ENCODE measurements at places on chromosomes 5 and 9. TPM values are rescaled to one million over a fixed set of nuclear protein-coding genes. Genes with fewer than 3 reads are reported as not detected.

DNA sequence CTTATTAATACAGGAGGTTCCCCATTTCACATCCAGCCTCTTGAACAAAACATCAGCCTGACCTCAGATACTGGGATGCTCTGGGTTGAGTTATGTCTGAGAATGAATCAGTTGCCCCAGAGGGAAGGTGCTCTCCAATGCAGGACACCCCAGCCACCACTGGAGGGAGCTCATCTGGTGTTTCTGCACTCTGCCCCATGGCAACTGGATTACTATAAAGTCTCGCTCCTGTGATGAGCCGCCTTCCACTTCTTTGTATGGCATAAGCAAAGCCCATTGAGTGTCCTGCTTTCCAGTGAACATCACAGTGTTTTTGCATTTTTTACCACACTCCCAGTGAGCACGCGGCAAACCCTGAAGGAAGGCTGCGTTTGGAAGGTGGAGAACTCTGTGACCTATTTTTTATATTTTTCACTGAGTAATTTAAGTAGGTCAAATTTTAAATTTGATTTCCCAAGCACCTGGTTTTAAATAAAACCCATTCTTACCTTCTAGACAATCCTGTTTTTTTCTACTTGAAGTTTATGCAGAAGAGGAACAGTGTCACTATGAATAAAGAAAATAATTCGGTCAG is 176.9 kb upstream of the WWC1 start:
- peak; percentile 54 for DNase-seq

DNA sequence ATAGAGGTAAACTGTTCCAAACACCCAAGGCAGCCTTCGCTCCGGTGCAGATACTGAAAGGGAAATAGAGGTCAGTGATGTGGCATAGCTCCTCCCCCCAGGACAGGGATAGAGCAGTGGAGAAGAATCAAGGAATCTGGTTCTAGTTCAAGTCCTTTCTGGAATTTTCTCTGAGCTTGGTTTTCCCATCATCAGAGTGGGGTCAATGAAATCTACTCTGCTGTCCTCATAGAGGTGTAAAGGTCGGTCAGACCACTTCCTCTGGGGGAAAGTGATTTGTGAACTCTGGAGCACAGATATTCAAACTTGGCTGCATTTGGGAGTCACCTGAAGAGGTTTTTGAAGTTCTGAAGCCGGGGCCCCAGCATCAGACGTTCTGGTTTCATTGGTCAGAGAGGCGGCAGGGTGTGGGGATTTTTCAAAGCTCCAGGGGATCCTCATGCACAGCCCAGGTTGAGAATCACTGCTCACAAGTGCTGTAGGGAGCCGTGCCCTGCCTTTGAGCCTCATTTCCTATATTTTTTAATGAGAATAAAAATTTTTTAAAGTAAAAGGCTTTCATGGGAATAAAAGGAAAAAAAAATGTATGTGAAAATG is 105.7 kb upstream of the RAD23B start:
- no peak for DNase-seq

DNA sequence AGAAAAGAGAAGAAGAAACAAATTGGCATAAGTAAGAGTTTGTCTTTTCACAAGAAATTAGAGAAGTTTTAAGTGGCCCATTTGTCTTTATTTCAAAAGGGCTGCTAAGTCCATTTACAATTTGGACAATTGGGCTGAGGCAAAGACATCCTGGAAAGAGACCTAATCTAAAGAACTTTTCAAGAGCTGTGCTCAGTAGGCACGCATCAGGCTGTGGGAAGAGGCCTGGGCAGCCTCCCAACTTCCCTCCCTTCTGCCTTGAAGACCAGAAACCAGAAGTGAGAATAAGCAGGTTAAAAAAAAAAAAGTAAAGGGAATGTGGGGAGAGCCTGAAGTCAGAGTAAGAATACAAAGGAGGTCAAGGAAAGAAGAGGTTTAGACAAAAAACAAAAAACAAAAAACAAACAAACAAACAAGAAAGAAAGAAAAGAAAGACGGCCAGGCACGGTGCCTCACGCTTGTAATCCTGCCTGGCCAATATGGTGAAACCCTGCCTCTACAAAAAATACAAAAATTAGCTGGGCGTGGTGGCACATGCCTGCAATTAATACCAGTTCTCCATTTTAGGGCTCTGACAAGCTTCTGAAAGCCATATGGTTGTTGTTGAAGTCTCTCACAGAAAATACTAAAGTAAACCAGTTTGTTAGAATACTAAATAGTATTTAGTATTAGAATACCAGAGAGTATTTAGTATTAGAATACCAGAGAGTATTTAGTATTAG is 48.0 kb upstream of the CEP78 start:
- DNase-seq, result no peak

The CARTPT gene
- not detected for total RNA-seq

DNA sequence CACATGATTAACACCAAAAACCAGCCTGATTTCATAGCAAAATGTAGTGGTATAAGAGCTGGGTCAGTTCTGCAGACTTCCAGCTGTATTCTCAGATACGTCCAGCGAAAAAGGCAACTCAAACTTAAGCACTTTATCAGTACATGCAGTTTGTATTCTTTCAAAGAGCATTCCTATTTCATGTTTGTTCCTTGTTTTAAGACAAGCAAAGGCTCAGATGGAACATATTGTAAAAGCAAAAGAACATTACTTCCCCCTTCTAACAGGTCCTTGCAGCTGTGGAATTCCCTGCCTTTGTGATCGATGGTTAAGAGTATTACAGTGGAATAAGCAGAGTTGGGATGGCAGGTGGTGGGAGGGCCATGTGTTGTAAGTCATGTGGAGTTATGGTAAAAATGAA is 86.3 kb upstream of the GRHPR start:
- no peak for DNase-seq

GRCh38 chr5:91670122-91670521 is 287.0 kb upstream of the ARRDC3 start:
- no peak for DNase-seq

The GDF9 gene
- 0.67 TPM for total RNA-seq

- DNase-seq, result no peak
Measured at GRCh38 chr9:70362952-70363351, 51.5 kb downstream of the KLF9 start.

DNA sequence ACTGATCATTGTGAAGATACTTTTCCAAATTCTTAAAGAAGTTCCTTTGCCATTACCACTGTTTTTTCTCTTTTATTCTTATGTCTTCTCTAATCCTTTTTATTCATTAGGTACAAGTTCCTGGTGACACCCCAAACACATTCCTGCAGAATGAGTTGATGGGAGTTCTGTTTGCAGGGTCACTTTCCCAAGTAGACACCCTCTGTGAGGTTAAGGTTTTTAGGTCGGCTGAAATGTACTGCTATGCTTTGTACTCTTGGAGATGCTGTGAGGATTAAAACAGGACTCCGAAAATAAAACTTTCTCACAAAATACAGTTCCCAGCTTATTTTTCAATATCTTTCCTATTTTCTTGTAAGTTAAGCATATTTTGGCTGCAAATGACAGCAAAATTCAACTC is 143.3 kb upstream of the TLE4 start:
- DNase-seq, result no peak

DNA sequence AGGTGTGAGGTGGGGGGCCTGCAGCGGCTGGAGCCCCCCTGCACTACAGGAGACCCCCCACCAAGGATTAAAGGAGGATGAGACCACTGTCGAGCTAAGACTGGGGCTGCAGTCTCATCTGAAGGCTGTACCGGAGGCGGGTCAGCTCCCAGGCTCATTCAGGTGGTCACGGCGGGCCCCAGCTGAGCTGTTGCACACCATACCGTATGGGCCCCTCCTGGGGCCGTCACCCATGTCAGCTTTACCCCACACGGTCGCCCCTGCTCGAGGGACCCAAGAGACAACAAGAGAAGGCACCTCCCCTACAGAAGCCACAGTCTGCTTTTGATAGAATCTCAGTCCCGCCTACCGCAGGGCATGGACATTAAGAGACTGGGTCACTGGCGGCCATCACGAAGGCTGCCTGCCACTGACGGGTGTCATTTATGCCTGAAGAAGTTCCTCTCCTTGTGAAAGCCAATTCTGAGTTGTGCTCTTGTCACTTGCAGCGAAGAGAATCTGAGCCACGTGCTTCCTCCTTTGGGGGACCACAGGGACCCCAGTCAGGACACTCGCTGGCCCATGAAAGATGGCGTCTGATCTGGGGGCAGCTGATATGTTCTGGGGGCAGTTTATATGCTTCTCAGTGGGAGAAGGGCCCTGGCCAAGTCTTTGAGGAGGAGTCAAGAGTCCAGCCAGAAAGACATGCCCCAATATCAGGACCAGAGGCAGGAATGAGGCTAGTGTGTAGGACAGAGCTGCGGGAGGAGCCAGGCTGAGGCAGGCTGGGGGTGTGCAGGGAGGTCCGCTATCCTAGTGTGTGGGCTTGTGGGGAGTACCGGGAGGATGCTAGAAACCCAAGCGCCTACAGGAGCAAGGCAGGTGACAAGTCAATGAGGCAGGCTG is 102.4 kb downstream of the ZNF354C start:
- DNase-seq, result no peak

DNA sequence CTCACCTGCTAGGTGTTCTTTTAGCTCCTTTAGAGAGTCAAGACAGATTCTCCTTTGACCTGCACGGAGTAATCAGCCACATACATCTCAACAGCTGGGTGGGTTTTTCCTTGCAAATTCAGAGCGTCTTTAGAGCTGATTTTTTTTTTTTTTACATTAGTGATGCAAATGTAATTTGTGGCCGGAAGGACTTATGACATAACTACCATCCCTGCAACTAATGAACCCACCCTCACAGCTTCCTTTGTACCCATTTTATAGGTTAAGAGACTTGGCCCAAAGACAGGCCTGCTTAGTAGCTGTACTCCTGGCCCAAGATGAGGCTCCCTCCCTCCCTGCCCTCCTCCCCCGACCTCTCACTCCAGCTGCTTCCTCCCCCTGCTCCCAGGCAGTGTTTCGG is 69.9 kb upstream of the NIPAL4 start:
- no peak for DNase-seq

DNA sequence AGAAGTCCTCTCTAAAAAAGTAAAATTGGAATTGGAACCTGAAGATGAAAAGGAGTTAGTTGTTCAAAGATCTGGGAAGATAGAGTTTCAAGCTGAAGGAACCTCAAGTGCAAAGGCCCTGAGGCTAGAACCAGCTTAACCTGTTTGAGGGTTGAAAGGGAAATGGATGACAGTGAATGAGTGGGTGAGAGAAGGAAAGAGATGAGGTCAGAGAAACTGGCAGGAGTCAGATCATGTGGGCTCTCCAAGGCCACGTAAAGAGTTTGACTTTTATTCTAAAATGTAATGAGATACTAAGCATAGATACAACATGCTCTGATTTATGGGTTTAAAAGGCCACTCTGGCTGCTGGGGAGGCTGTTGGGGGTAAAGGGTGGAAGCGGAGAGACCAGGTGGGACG is 2.5 kb upstream of the RAD23B start:
- DNase-seq, result no peak

- DNase-seq, result no peak
Measured at GRCh38 chr5:102664616-102665335, 90.3 kb upstream of the PAM start.

DNA sequence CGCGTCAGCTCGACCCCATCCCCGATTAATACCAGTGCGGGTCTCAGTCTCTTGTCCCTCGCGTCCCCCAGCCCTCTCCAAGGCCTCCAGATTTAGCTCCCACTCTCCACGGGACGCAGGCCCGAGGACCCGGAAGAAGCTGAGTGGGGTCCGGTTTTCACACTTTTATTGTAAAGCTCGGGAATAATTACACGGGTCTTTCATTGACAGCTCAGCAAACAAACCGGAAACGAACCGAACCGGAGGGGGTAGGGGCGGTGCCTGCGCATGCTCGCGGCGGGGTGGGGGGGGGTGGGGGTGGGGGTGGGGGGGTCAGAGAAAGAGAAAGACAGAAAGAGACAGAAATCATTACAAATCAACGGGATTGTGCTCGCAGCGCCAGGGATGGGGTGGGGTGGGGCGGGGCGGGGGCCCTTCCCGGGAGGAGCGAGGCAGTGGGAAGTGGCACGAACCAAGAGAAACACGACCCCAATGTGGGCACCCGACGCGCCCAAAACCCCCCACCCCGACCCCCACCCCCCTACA is 27.9 kb downstream of the PCDH1 start:
- peak; percentile 48 for DNase-seq

DNA sequence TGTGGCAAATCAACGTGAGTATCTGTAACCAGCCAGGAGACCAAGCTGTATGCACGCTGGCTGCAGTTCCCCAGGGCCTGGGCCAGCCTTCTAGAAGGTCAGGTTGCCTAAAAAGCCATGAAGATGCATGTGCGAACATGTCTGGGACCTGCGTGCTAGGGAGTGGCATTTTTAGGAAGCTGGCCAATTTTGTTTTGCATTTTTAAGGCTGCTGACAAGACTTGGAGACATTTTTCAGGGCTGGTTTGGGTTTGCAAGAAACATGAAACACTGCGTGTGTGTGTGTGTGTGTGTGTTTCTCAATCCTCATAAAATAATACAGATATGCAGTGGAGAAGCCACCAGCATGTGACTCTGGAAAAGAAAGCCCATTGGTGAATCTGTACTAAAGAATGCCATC is 5.1 kb downstream of the TGFBI start:
- no peak for DNase-seq

DNA sequence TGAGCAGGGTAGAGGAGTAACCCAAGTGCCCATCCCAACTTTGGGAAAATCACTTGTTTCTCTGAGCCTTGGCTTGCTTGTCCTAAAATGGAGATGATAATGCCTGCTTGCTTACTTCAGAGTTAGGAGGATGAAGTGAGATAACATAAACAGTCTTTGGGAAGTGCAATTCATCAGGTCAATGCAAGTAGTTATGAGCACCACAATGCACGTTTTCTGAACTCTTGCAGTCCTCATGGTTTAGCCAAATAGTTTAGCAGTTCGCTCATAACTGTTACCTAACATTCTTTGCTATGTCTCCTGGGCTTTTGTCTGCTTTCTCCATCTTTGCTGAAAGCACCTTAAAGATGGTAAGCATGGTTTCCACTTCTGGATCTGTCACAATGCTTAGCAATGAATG is 270.0 kb downstream of the ADAMTSL1 start:
- no peak for DNase-seq

DNA sequence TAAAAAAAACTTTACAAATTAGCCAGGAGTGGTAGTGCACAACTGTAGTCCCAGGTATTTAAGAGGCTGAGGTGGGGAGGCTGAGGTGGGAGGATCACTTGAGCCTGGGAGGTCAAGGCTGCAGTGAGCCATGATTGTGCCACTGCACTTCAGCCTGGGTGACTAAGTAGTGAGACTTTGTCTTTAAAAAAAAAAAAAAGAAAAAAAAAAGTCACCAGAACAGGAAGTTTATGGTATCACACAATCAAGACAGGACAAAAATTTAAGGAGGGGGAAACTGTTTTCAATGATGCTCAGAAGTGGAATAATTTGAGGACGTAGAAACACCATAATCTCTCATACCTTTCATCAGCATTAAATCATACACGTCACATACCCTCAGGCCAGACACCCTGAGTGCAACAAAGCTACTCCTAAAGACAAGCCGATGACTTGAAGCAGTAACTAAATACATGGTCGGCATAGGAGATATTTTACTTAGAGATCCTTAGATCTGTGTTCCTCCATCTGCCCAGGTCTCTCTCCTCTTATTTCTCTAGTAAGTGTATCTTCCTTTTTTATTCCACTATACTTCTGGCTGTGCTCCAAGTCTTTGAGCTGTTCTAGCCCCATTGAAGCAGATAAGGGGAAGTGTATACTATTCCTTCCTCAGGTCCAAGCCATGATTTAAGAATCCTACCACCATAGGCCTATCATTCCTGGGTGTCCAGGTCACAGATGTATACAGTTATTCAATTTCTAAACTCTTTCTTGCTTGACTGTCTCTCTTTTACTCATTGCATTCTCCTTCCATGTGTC is 91.3 kb upstream of the APC start:
- DNase-seq, result no peak

- DNase-seq, result no peak
Measured at GRCh38 chr9:5818424-5819142, 14.3 kb downstream of the ERMP1 start.

The CCDC171 gene
- 2.5 TPM for total RNA-seq
